Uterus (tissue), 4 donors: ENCODE measurements at places on chromosomes 3 and 15. TPM values are rescaled to one million over a fixed set of nuclear protein-coding genes. Genes with fewer than 3 reads are reported as not detected.

TRPM1 gene
- not detected for total RNA-seq

CHRNA3 gene
- not detected for total RNA-seq

DNA sequence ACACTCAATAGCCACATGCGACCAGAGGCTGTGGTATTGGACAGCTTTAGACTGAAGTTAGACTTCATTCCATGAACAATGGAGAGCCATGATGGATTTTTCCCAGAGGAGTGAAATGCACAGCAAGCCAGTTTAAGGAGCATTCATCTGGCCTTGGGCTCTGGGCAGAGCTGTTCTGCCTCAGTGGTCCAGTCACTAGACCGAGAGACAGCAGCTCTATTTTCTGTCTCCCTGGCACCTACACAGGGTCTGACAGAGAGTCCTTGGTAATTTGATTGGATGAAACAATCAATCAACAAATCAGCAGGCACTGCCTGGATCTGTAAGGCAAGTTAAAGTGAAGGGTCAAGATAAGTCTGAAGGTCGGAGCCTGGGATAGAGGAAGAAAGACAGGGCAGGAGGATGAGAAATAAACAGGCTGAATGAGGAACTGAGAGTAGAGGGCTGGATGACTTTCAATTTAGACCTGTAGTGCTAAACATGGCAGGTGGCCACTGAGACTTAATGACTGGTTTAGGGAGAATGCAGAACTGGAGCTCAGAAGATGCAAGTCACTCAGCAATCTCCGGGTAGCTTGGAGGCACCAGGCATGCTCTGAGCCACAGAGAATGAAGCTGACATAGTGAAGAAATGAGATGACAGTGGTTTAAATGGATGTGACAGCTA lies 98.5 kb upstream of the SLC25A36 start:
- H3K27me3 ChIP-seq: no peaks in the 10 kb centered on the region
- H3K4me1 ChIP-seq: no peaks in the 10 kb centered on the region
- H3K36me3 ChIP-seq: no peaks in the 10 kb centered on the region
- H3K4me3 ChIP-seq: no peak overlapping the region

DNA sequence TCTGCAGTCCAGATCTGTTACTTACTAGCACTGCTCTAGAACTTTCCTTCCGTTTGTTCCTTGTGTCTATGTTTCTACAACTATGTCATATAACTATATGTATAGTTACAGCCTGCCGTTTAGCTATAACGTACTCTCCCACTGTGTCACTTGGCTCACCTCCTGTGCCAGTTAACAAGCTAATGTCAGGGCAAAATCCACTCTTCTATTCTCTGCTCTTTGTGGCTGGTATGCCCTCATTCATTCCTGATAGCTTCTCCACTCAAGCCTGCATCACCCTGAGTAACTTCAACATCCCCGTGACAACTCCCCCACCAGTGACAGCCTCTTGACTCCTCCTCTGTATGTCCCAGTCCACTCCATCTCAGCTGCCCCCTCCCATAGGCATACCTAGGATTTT lies 229.2 kb downstream of the TJP1 start:
- H3K36me3 ChIP-seq: no peaks in the 10 kb centered on the region
- H3K27me3 ChIP-seq: no peaks in the 10 kb centered on the region
- H3K27ac ChIP-seq: no peak overlapping the region

GRCh38 chr3:10716964-10717363 lies 99.1 kb upstream of the SLC6A11 start:
- H3K27me3 ChIP-seq: no peaks in the 10 kb centered on the region
- no peak for DNase-seq
- H3K4me1 ChIP-seq: no peaks in the 10 kb centered on the region
- H3K27ac ChIP-seq: no peak overlapping the region

FSD2 gene
- not detected for total RNA-seq

DNA sequence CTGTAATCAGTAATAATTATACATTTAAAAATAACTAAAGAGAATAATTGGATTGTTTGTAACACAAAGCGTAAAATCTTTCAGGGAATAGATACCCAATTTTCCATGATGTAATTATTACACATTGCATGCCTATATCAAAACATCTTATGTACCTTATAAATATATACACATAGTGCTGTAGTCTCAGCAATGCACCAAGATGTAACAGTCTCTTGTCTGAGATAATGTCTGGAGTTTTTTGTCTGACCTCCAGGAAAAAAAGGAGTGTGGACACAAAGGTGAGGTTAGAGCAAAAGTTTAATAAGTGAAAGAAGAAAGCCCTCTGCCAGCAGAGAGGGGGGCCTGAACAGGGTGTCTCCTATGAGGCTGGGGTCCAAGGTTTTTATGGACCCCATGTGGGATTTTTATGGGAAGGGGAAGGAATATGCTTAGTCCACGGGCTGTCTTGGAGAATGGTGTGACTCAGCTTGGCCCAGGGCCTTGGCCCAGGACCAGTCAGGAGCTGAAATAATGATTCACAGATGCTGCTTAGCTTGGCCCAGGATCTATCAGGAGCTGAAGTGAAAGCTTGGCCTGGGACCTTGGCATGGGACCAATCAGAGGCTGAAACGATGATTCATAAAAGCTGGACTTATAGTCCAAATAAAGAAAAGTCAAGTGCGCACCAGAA lies 545.0 kb downstream of the ZPLD1 start:
- no peak overlapping the region for H3K27ac ChIP-seq
- peak; percentile 80 for DNase-seq
- peaks cover 4% of the 10 kb centered on the region for H3K4me1 ChIP-seq
- no peaks in the 10 kb centered on the region for H3K36me3 ChIP-seq

DNA sequence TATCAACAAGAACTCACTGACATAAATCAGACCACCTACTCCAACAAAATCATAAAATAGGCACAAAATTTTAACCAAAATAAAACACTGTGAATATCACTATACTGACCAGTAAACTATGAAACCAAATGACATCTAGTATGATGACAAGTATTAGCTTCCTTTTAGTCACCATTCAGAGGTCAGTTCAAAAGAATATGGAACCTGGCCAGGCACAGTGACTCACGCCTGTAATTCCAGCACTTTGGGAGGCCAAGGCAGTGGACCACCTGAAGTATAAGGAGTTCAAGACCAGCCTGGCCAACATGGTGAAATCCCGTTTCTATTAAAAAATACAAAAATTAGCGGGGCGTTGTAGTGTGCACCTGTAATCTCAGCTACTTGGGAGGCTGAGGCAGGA lies 65.8 kb downstream of the SMARCC1 start:
- H3K36me3 ChIP-seq: no peaks in the 10 kb centered on the region
- H3K4me1 ChIP-seq: no peaks in the 10 kb centered on the region
- H3K27ac ChIP-seq: no peak overlapping the region
- no peaks in the 10 kb centered on the region for H3K27me3 ChIP-seq
- H3K4me3 ChIP-seq: no peak overlapping the region

SERPINI2 gene
- 1.4 TPM for total RNA-seq

TMEM207 gene
- total RNA-seq: not detected

FETUB gene
- not detected for total RNA-seq

PLCH1 gene
- total RNA-seq: 0.29 TPM

MUC20 gene
- 1.5 TPM for total RNA-seq

ZDHHC23 gene
- total RNA-seq: 6.8 TPM

TM6SF1 gene
- 5.1 TPM for total RNA-seq

- H3K36me3 ChIP-seq: no peaks in the 10 kb centered on the region
- H3K4me1 ChIP-seq: no peaks in the 10 kb centered on the region
- H3K4me3 ChIP-seq: no peak overlapping the region
- DNase-seq: no peak
- no peak overlapping the region for H3K27ac ChIP-seq
Observed at GRCh38 chr3:137766041-137766875, 2.1 kb downstream of the SOX14 start.

NTRK3 gene
- 41.2 TPM for total RNA-seq
